T1000 (cell line): ENCODE measurements at places on chromosomes 5 and 9.

DNA sequence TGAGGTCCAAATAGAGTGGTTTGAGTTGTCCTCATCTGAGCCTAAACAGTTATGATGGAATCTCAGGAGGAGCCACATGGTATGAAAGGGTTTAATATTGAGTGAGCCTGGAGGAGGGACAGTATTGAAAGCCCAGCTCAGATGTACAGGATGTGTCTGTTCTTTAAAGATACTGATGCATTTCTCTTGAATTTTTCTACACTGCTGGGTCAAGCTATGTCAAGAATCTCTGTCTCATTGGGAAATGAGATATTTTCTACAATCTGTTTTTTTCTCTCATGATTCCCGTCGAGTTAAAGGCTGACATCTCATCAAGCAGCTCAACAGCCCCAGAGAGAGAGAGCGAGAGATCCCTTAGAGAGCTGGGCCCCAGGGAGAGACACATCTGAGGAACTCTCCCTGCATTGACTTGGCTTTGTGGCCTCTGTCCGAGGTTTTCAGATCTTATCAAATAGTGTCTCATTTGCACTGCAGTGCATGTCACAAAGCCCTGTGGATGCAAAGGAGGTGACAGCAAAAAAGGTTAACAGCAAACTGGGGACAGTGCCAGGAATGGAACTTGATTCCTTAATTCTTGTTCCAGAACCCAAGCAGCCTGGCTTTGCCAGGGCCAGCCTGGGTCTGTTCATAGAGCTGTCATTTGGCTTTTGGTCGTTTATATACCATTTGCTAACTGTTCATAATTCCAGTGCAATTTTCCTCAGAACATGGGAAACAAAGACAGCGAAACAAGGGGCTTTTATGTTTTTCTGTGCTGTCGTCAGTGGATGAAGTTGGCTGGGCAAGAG, 19.0 kb upstream of the ACTBL2 start:
- DNase-seq = no peak

DNA sequence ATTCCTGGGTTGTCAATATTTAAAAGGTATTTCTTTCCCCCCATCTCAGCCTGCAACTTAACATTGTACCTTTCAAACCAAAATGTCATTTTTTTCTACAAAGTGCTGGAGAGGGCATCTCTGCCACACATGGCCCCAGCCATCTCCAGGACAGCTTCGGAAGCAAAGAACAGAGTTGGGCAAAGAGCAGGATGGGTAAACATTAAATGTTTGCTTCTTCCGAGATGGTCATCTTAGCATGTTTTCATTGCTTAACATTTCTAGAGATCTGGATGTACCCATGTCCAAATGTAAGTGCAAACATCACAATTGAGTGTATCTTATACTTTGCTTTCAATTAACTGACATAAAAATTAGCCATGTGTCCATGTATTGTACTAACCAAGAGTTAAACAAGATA, 14.3 kb upstream of the F2RL2 start:
- no peak for DNase-seq

DNA sequence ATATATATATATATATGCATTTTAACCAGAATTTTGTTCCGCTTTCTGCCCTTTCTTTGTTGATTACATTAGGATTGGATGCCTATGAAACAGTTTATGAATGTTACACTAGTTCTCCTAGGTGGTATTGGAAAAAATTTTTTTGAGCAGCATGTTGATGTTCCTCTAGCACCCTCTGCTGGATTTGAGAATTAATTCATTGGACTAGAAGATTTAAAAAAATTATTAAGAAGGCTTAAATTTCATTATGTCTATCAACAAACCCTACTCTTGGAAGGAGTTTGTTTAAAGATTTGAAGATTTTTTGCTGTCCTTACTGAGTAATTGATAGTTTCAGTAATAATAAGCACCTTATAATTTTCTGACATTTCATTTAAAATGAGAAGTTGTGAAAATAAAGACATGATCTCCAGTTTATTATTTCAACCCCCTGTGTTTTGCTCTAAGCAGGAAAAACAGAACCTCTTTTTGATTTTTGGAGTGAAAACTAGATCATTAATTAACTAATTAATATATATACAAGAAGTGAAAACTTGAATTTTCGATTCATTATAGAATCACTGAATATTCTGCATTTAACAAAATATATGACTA, 89.6 kb downstream of the CCDC171 start:
- DNase-seq = no peak

GRCh38 chr5:149036970-149037369, 25.9 kb downstream of the SH3TC2 start:
- no peak for DNase-seq

DNA sequence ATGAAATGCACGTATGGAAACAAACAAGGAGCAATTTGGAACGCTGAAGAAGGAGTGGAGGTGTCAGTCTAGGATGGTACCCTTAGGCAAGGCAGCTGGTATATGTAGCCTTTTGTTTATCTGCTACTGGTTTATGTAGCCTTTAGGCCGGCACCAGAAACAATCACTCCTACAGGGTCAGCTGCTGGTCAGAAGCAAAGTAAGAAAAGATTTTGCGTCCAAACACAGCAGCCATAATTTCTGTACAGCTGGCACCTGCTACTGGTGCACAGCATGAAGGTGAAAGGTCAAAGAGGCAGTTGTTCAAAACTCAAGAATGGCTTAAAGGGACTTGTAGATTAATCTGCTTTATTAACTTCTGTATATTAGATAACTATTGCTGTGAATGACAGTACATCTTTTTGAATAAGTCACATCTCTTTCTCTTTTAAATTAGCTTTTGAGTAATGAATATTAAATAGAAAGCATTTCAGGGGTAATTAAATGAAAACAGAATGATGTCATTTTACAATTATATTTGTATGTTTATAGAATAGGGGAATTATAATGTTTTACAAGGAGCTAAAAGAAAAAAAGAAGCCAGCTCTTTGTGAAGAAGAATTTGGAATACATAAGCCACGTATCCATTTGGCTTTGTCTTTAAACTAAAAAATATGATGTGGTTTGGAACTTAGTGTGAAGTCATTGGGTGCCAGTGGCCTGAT, 33.1 kb upstream of the TLX3 start:
- no peak for DNase-seq

DNA sequence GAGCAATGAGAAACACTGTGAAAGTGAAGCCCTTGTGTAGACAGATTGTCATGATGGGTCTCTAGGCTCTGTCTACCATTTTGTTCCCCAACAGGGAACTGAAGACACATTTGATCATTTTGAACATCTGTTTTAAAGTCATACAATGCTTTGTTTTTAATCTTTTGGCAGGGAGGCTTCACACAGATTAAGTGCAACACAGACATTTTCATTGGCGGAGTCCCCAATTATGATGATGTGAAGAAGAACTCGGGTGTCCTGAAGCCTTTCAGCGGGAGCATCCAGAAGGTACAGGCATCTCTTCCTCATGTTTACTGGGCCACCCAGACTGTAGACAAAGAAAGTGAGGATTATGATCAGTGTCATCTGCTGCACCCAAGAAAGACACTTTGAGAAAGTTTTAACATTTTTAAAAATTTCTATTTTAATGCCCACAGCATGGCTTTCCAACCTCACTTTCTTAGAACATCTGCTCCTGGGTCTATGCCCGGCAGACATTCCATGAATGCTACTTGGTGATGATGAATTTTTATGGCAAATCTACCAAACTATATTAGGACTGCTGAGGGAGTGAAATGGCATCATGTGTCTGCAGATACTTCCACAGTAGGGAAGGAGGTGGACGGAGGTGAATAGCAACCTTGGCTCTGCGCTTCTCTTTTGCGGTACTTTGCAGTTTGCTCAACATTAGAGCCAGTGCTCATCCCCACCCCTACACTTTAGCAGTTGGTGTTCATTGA, 121.3 kb downstream of the LIFR start:
- no peak for DNase-seq

DNA sequence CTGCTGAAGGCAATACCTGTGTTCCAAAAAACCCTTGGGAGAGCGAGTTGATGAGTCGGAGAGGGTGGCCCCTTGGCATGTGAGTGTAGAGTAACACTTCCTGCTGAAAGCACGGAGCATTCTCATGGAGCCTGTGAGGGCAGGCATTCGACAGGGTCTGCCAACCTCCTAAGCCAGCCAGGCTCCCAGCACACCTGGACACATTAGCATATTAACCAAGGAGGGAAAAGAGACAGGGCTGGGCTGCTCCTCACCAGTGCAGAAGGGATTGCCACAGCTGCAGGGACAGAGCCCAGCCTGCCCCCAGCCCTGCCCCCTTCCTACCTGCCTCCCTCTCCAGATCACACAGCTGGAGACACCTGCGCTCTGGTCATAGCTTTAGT, 46.4 kb upstream of the SEMA4D start:
- DNase-seq = no peak

DNA sequence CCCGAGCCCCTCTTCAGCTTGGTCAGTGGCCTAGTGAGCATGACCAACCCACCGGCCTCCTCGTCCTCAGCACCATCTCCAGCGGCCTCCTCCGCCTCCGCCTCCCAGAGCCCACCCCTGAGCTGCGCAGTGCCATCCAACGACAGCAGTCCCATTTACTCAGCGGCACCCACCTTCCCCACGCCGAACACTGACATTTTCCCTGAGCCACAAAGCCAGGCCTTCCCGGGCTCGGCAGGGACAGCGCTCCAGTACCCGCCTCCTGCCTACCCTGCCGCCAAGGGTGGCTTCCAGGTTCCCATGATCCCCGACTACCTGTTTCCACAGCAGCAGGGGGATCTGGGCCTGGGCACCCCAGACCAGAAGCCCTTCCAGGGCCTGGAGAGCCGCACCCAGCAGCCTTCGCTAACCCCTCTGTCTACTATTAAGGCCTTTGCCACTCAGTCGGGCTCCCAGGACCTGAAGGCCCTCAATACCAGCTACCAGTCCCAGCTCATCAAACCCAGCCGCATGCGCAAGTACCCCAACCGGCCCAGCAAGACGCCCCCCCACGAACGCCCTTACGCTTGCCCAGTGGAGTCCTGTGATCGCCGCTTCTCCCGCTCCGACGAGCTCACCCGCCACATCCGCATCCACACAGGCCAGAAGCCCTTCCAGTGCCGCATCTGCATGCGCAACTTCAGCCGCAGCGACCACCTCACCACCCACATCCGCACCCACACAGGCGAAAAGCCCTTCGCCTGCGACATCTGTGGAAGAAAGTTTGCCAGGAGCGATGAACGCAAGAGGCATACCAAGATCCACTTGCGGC, 1.8 kb downstream of the EGR1 start:
- no peak for DNase-seq
